ENCODE measurements at places on chromosomes 12 and 14.

DNA sequence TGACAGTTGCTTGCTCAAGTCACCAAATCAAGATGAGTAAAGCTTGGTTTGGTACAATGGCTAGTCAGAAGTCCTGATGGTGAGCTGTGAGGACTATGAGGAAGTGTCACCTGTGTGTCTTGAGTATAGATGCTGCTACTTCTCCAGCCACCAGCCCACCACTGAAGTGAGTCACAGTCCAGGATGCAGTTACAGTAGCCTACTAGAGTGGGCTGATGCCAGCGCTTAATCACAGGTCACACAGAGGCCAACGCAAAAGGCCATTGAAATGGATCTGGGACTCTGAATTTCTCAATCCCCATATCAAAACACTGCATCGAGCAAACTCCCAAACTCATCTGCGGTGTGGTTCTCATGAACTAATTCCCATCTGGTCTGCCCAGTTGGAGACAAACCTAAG lies 223.1 kb downstream of the ANO6 start:
- DNase-seq, result no peak

GRCh38 chr14:71130491-71131179 lies 223.4 kb downstream of the PCNX1 start:
- DNase-seq, result no peak

DNA sequence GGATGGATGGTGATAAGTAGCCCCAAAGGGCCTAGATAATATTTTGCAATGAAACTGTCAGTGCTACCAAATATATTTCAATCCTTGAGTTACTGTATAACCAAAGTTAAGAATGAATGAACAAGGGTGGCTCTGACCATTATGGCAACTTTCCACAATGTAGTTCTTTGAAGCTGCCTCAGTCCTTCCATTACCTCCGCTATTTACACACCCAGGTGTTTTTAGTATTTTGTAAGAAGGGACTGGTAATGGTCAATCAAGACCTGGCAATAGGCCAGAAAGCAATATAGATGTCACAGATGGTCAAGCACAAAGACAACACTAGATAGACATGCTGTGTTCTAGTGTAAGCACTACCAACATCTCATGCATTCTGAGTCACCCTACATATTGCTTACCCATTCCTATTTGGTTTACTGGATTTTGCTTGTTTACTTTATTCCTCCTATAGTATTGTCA lies 16.3 kb downstream of the DUSP16 start:
- no peak for DNase-seq

GRCh38 chr14:102516531-102517391 lies 7.2 kb upstream of the ANKRD9 start:
- DNase-seq, result no peak

DNA sequence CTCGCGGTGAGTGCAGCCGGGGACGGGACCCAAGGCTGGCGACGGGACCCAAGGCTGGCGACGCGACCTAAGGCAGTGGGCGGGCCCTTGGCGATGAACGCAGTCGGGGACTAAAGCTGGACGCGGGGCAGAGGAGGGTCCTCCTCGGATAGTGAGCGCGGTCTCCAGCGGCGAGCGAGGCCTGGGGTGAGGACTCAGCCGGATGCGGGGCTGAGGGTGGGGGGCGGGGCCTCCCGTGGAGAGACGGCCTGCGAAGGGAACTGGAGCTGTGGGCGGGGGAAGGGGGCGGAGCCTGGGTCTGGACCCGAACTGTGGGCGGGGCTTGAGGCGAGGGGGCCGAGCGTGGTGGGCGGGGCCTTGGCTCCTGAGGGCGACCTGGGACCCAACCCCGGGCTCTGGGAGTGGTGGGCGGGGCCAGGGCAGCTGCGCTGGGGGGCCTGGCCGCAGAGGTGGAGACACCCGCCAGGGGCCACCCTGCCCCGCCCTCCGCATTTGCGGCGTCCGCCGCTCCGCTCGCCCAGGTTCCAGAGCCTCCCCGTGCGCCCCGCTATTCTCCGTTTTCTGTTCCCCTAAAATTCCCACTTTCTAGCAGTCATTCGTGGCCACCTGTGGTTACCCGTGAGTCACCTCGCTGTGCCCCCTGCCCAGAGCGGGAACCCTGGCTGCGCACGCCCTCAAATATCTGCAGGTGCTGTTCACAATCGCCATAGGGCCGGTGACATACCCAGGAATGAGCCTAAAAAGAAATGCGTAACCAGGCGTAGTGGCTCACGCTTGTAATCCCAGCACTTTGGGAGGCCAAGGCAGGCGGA lies 508 bp upstream of the BRF1 start:
- no peak for DNase-seq

GRCh38 chr14:68516342-68516741 lies 276.5 kb downstream of the ZFP36L1 start:
- DNase-seq, result no peak

GRCh38 chr14:64935508-64935907 lies 7.0 kb downstream of the GPX2 start:
- no peak for DNase-seq

GRCh38 chr14:101737414-101738339 lies 23.8 kb upstream of the PPP2R5C start:
- no peak for DNase-seq

GRCh38 chr12:53972722-53973235 lies at the start of gene HOXC11:
HOXC11 (plus strand) TSS chr12:53973126; CDS start chr12:53973242, 116 bp downstream.
- no peak for DNase-seq

GRCh38 chr12:58233886-58234285 lies 292.5 kb downstream of the ATP23 start:
- no peak for DNase-seq

GRCh38 chr12:65384240-65384639 lies 105.8 kb downstream of the MSRB3 start:
- no peak for DNase-seq

GRCh38 chr14:104292084-104292970 lies 153.9 kb downstream of the KIF26A start:
- DNase-seq, result no peak

DNA sequence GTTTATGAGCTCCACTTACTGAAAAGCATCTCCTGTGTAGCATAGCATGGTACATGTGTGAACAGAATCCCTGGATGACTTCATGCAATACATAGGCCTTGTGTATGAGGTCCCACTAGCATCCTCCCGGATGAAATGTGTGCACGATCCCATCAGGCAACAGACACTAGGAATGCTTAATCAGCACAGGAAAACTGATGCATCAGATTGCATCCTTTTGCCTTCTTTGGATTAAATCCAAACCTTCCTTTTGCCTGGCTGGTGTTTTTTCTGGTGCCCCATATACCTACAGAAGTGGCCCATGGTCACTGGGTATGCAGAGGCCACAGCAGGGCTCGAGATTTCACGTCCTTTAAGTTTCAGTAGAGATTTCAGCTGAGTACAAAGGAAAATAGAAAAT lies 120.9 kb upstream of the COCH start:
- no peak for DNase-seq

DNA sequence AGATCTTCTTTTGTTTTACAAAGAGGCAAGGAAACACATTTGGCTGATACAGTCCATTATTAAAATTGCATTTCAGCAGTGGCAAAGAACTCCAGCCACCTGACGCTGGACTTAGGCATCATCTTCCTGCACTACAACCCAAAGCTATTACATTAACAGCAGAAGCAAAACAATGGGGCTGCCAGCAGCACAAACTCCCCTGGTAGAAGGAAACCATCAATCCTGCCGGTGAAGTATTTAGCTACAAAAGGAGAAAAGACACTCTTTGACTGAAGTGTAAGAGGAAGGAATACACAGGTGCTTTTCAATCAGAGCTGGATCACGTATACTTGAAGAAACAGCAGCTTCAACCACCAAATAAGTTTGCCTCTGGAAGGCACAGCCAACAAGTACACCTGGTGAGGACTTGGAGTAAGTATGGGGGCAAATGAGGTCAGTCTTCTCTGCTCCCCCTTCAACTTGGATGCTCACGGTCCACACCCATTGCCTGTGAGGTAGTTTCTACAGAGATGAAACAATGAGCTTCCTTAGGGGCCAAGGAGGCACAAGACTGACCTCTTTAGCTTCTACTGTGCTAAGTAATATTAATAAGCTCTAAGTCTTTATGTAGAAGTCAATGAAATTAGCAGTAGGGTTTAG lies 125.9 kb upstream of the FOXN3 start:
- DNase-seq, result no peak

- no peak for DNase-seq
Observed at GRCh38 chr14:100042286-100042685, 22.9 kb upstream of the EVL start.

DNA sequence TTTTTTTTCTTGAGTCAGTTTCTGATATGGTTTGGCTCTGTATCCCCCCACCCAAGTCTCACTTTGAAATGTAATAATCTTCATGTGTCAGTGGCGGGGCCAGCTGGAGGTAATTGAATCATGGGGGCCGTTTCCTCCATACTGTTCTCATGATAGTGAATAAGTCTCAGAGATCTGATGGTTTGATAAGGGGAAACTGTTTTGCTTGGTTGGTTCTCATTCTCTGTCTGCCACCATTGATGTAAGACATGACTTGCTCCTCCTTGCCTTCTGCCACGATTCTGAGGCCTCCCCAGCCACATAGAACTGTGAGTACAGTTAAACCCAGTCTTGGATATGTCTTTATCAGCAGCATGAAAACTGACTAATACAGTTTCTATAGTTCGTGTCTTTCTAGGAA lies 42.9 kb downstream of the WNK1 start:
- DNase-seq, result no peak

DNA sequence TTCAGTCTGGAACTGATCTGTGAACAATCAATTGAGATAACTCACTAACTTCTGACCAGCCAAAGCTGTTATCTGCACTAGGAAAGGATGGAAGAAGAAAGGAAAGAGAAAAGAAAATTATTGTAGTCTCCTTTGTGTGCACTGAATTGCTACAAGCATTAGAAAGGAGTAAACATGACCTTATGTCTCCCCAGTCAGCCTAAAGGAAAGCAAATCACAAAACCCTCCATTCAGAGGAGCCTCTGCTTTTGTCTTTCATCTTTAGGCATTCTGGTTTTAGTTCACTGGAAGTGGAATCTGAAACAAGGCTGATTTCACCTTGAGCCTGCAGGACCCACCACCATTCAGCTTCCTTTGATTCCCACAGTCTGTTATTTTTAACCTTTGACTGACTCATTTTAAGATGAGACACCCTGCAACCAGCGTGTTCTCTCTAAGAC lies 26.0 kb downstream of the TBX3 start:
- no peak for DNase-seq

DNA sequence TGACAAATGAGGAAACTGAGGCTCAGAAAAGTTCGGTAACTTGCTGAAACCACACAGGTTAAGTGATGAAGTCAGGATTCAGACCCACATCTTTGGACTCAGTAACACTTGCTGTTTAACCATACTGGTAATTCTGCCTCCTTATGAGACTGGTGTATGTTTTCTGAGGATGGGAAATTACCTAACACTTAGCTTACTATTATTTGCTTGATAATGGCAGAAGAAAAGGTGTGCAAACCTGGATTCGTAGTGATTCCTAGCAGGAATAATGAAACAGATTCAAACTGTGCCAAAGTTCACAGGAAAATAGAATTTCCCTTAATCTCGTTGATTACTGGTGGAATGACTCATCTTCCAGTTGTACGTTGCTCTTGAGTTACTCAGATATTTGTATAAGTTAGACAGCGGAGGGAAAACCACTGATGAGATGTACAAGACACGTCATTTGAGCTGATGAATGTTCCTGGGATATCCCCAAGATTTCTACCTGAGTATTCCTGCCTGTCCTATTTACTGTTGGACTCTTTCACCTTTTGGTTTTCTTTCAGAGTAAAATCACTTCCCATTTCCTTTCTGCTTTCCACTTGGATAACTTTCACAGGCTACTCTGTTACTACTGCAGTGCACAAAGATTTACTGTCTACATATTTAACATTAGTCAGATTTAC lies 37.5 kb downstream of the PRORP start:
- DNase-seq, result no peak

DNA sequence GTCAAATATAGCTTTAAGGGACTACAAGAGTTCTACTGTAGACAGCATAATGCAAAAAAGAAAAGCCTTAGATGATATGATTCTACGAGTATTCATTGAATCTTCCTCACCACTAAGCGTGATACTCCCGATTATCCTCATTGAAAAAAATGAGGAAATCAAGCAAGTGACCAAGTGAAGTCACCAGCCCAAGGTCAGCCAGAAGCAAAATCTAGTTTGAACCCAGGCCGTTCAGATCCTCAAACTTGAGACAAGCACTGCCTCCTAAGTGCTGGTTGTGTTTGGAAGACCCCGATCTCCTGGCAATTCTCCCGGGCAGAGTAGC lies 845 bp downstream of the GIT2 start:
- no peak for DNase-seq

GRCh38 chr14:96911499-96912149 lies 114.4 kb downstream of the VRK1 start:
- DNase-seq, result no peak

GRCh38 chr12:32483993-32484392 lies 84.6 kb downstream of the FGD4 start:
- no peak for DNase-seq

DNA sequence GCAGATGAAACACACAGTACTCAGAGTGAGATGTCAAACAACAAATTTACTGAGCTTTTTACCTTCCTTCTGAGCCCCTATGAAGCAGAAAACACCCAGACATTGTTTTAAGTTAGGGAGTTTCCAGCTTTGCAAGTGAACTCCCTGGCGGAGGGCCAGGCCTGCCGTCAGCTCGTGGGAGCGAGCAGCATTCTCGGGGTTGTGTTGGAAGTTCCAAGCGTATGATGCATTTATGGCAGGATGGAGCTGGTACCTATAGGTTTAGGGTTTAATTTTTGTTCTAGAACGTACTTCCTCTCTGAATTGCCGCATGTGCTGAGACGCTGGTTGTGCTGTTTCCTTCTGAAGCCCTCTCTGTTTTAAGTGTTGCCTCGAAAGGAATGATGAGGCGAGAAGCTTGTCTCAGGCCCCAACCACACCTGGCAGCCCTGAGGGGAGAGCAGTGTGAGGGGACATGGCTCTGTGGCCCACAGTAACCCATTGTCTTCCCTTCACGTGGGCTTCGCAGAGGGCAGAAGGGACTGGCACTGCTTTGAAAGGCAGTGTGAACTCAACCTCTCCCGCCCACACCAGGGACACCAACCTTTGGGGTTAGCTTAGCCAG lies 76.6 kb downstream of the SSPN start:
- no peak for DNase-seq

DNA sequence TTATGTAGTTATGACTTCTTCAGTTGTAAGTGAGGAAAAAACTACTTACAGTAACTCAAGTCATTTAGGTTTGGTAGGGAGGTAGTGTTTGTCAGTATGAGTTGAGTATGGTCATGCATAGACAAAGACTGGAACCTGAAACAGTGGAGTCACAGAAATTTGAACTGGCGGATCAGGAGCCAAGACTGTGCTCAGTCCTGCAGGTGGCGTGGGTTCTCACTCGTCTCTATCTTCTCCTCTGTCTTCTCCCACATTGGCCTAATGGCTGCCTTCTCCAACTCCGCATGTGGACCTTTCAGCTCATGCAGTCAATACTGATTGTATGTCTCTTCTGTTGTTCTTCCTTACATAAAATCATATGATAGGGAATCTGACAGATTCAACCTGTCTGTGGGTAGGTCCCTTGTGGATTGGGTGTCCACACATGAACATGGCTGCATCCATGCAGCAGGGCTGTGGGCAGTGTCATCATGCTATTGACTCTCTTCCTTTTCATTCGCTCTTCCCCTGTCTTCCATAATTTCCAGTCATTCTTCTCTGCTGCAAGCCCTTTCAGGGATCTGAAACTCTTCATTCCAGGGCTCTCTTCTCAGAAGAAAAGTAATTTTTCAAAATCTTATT lies 78.8 kb upstream of the NEDD1 start:
- DNase-seq, result no peak

Data from iPS DF 19.7 (cell line).